ENCODE measurements at places on chromosomes 12 and 14.
A peak's percentile ranks its signal among the peaks of the same experiment; 100 is the strongest.

DNA sequence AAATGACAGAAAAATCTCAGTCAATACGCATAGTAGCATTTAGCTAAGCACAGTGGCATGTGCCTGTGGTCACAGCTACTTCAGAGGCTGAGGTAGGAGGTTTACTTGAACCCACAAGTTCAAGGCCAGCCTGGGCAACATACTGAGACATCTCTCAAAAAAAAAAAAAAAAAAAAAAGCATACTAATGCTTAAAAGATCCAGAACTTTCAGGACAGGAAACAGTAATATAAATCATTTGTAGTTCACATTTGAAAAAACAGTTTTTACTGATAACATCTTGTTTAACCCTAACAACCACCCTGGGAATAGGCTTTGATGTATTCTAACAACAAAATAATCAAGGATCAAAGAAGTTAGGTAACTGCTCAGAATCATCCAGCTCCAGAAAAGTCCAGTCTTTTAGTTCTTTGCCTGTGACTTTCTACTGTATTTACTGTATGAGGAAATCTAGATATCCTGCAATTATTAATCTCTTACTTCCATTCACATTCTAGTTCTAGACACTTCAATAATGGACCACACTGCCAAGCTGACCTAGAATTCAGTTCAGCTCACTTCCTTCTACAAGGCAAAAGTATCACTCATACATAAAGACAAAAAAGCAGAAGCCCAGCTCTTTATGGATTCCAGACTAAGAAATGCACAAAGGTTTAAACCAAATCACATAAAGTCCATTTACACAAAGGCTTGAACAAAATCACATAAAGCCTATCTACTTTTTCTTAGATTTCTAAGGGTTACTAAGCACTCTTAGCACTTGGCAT is 28.5 kb downstream of the PAWR start:
- DNase-seq = peak; percentile 84

DNA sequence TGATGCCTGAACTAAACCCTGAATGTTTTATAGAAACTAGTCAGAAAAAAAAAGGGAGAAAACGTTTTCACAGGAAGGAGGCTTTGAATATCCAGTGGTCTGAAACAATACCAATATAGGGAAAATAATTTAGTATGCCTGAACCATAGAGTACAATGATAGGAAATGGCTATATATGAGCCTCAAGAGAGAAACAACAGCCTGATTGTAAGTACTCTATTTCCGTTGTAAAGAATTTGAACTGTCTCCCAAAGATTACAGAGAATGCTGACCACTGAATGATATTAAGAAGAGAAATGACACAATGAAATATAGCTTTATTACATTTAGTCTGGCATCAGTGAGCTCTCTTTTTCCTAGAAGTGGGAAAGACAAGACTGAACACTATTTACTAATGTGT is 5.5 kb upstream of the GABARAPL1 start:
- DNase-seq = no peak

- no peak for DNase-seq
These were observed 170.9 kb downstream of the SEC23A start for GRCh38 chr14:38931969-38932652.

DNA sequence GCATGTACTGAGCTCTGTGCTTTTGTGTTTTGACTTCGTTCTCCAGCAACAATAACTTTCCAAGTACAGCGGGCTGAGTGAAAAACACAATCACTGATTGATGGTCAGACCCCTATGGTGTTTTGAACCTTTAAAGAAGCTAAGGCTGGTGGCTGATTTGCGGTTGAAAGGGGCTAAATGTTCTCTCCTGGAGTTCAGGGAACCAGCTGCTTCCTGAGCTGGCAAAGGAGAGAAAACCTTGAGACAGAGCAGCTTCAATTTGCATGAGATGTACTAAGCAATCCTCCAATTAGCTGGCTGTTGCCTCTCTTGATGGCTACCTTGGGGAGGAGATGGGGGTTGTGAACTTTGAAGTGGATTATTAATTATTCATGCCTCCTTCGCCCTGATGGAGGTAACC is 546.7 kb upstream of the SEL1L start:
- DNase-seq = no peak

GRCh38 chr14:81771651-81772275 is 238.1 kb upstream of the SEL1L start:
- no peak for DNase-seq

DNA sequence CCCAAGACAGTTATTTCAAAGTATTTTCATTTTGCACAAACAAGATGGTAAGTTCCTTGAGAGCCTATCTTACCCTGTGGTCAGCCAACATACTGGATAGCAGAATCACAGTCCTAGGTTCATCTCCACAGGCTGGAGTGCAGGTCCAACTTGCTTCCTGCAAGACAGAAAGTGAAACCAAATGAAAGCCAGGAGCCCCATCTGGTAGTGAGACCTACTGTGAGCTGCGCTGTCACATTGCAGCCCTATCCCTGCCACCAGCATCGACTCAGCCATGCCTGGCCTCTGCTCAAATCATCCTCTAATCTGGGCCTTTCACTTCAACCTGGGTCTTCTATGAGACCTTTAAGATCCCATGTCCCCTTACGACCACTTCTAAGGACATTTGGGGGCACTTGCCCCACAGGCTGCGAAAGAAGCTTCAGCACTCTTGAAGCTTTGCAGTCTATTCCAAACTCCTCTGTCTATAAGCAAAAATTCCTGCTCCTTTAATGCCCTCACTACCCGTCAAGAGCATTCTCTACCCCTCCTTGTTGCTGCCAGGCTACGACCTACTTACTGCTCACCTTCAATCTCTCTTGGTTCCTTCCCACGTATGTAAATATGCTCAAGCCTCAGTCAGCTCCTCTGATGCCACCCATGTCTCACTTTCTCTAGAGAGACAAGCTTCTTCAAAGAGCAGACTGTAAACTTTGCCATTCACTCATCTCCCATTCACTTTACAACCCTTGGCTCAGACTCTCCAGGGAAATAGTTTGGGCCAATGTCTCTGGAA is 55.9 kb upstream of the TSPAN11 start:
- DNase-seq = peak; percentile 34

DNA sequence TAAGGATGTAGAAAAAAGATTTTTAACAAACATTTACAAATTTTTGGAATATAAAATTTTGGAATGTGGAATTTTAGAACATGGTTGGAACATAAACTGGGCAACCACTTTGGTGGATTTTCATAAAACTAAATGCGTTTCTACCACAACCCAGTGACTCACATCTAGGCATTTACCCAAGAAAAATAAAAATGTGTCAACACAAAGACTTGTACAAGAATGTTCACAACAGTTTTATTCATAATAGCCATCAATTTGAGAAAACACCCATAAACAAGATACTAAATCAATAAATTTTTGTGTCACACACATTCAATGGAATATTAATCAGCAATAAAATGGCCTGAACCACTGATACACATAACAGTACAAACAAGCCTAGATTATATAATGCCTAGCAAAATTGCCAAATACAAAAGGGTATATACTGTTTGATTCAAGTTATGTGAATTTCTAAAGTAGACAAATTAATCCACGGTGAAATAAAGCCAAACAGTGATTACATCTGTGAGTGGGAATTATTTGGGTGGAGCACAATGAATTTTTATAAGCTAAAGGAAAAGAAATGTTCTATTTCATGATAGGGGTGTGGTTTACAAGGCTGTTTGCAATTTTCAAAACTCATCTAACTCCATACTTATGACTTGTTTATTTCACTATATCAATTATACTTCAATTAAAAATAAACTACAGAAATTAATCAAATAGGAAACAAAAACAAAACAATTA is 415.2 kb upstream of the OR4E1 start:
- peak; percentile 39 for DNase-seq

GRCh38 chr12:8077207-8077606 is 4.9 kb upstream of the NECAP1 start:
- DNase-seq = peak; percentile 79

GRCh38 chr12:131260954-131261353 is 307.2 kb downstream of the ADGRD1 start:
- no peak for DNase-seq

DNA sequence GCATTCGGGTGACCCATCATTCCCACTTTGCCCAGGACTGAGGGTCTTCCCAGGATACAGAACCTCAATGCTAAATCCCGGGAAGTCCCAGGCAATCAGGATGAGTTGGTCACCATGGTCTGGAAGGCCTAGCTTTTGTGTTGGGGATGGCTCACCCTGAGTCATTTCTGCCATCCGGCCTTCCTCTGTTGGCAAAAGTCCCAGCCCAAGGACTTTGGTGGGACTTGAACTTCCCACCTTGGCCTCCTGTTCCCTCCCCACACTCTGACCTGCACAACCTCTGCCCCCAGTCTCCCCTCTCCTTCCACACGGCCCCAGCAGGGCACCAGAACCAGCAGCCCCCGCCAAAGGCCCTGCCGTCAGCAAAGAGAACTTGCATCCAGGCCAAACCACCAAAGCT is 24.6 kb upstream of the NCOR2 start:
- peak; percentile 86 for DNase-seq

DNA sequence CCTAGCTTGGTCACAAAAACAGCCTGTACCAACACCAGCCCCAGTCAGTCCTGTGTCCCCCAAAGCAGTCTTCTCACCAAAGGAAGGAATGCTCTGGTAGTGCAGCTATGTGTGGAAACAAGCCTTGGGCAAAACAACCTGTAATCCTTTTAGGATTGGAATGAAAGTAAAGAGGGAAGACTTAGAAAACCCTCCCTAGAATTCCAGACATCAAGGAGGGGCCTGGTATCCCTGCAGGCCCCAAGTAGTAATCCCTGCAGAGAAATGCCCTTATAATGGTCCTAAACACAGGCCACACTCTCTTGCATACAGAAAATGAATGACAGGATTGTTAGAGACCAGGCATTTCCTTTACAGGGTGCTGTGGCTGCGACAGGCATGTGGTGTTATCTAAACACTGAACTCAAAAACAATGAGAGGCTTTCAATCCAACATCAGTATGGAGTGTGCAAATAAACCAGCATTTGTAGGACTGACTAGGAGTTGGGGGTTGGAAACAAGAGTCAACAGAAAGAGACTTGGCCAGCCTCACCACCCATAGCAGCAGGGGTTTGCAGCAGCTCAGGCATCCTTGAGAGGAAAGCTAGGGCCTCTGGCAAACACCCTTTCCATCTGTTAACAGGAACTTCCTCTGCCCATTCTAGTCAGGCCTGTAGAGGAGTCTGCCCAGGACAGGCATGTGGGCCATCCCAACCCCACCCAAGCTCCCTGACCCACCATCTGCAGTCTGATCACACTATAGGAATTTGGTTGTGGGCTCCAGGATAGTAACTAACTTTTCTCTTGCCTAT is 59.1 kb downstream of the DCAF5 start:
- peak; percentile 67 for DNase-seq

GRCh38 chr14:91872011-91872501 is 4.7 kb upstream of the TC2N start:
- no peak for DNase-seq

GRCh38 chr14:105469456-105470349 is 4.9 kb upstream of the CRIP2 start:
- no peak for DNase-seq

GRCh38 chr14:77369285-77369684 is 7.6 kb downstream of the TMED8 start:
- DNase-seq = no peak
